ENCODE measurements at places on chromosomes 2 and 18.

DNA sequence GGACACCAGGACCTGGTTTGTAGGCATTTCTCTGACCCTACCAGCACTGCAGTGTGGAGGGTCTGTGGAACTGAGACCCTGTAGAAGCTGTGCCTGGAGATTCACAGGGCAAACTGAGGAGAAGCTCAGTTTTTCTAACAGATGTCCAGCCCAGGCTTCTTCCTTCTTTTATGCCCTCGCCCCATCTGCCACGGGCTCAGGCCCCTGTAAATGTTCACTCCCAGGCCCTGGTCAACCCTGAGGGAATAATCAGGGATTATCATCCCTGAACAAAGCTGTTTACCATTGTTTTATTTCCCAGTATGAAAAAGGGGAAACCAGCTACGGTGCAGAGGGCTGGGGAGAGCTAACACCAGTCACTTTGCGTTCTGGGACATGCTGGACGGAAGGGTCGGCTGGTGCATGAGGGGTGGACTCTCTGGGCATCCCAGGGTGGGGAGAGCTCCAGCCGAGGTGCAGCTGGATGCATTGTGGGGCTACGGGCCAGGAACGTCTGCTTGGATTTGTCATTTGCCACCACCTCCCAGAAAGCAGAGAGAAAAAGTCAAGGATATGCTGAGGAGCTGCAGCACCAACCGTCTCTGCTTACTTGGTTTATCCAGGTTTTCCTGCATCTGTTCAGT lies 183.8 kb downstream of the TFCP2L1 start:
- DNase-seq: no peak

DNA sequence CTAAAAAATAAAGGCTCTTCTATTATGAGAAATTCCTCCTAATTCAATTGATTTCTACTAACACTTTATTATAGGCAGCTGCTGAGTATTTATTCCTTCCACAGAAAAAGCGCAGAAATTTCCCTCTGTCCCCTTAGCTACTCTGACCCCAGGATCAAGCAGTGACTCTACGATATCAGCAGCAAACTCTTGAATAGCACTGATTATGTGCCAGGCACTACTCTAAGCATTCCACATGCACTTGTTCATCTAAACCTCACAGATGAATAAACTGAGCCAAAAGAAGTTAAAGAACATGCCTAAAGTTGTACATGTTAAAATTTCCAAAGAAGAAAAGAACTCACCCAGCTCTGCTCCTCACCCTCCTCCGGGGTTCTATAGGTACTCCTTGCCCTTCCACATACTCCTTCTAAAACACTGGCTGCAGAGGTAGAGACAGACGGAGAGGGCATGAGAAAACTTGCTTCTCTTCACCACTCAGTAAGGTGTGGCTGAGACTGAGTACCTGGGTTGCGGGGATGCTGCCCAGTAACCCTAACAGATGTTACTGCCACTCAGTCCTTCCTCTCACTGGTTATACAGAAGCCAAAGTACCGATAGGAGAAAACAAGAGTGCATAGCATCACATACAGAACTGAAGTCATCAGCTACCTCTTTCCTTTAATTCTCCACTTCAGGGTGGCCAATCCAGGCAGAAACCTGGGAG lies 9.9 kb downstream of the C1D start:
- DNase-seq: no peak

DNA sequence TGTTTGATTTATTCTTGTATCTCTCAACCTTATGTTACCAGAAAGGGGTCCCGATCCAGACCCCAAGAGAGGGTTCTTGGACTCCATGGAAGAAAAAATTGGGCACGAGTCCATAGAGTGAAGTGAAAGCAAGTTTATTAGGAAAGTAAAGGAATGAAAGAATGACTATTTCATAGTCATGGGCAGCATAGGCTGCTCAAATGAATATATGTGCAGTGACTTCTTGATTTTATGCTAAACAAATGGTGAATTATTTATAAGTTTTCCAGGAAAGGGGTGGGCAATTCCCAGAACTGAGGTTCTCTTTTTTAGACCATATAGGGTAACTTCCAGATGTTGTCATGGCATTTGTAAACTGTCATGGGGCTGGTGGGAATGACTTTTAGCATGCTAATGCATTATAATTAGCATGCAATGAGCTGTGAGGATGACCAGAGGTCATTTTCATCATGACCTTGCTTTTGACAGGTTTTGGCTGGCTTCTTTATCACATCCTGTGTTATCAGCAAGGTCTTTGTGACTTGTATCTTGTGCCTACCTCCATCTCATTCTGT lies 832.4 kb upstream of the CDH2 start:
- DNase-seq: no peak

GRCh38 chr2:23053601-23054000 lies 331.4 kb upstream of the KLHL29 start:
- no peak for DNase-seq

DNA sequence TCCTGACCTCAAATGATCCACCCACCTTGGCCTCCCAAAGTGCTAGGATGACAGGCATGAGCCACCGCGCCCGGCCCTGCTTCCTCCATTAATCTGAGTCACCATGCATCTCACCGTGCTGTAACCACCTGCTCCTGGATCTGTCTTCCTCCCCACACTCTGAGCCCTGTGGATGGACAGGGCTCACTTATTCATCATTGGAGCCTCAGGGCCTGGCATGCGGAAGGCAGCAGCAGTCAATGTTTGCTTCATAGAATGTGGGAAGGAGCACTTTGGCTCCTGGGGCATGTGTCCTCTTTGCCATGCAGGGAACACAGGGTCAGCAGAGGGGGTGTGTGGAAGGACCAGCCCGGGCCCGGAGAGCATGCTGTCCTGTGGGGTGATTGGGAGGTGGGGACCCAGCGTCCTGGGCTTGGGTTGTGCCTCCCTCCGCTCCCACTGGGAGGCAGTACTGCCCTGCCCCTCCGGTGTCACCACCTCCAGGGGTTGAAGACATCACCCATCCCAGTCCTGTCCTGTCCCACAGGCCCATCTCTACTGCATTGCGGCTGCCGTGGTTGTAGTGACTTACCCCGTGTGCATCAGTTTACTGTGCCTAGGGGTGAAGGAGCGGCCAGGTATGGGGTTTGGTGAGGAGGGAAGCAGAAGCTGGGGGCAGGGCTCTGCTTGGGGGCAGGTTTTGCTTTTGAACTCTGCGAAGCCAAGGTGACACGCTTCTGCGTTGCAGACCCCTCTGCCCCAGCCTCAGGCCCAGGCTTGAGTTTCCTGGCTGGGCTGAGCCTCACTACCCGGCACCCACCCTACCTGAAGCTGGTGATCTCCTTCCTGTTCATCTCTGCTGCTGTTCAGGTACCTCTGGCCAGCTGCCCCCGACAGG lies 11.5 kb downstream of the MFSD2B start:
- DNase-seq: no peak

DNA sequence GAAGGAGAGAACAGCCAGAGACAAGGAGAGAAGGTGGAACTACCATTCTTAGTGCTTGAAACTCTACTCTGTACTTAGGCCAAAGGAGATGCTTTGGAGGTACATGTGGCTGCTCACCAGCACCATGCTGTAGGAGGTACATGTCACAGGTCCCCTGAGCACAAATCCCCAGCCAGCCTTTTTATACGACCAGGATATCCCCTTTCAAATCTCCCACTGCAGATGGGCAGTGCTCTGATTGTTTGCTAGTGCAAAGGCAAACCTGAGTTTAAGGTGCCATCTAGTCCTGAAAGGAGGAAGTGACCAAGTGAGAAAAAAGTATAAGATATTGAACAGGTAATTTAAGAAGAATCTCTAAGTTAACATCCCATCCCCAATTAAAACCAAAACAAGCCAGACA lies 17.1 kb upstream of the TTC21B start:
- no peak for DNase-seq

- no peak for DNase-seq
Measured at GRCh38 chr18:58168221-58168620, 124.2 kb downstream of the NEDD4L start.

- no peak for DNase-seq
Measured at GRCh38 chr18:48975120-48975816, 24.5 kb upstream of the SMAD7 start.

GRCh38 chr2:130374587-130375290 lies 18.9 kb downstream of the PTPN18 start:
- no peak for DNase-seq

- no peak for DNase-seq
Measured at GRCh38 chr2:222671259-222672067, at the start of gene MOGAT1. MOGAT1 (plus strand) TSS chr2:222671658; CDS start chr2:222671786, 128 bp downstream.

DNA sequence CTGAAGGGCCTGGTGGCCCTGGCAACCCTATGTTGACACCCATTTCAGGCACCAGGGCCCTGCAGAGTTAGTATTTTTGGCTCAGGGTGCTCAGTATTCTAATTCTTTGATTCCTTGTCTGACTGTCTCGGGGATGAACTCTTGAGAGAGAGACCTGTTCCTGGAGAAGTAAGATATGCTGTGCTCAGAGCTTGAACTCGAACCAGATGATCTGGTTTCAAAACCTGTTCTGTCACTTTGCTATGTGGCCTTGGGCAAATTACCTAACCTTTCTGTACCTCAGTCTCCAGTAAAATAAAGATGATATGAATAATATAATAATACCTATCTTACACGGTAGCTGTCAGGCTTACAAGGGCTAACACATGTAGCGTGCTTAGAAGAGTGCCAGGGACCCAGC lies 294.2 kb downstream of the DYSF start:
- no peak for DNase-seq

DNA sequence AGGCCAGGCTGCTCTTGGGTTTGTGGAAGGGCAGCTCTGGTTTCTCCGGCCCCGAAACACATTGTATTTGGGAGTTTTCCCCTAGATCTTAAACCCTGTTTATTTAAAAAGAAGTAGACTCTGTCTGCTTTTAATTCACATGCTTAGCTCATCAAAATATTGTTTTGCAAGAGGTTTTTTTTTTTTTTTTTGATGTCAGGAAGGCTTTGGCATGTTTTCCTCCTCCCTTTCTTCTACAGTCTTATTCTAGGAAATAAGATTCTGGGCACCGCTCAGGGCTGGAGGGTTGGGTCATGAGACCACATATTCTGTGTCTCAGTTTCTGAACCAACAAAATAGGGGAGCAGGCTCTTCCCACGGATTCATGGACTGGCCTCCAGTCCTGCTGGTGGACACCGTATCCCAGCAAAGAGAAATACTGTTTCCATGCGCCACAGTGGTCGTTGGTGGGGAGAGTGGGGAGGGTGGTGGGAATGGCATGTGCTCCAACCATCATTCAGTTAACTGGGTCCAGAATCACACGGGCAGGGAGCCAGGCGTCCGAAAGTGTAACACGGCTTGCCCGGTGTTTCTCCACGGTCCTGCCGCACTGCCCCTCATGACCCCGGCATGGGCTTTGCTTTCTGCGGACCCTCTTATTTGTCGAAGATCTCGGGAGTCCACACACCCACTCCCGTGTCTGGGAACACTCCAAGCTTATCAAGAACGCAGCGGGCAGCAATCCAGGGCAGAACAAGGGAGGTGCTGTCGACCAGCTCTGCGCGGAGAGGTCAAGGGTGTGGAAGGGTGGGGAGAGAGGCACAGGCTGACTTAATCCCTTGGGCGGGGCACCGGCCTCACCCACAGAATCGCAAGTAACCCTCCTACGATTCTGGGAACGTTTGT lies 176.7 kb downstream of the GLI2 start:
- no peak for DNase-seq

DNA sequence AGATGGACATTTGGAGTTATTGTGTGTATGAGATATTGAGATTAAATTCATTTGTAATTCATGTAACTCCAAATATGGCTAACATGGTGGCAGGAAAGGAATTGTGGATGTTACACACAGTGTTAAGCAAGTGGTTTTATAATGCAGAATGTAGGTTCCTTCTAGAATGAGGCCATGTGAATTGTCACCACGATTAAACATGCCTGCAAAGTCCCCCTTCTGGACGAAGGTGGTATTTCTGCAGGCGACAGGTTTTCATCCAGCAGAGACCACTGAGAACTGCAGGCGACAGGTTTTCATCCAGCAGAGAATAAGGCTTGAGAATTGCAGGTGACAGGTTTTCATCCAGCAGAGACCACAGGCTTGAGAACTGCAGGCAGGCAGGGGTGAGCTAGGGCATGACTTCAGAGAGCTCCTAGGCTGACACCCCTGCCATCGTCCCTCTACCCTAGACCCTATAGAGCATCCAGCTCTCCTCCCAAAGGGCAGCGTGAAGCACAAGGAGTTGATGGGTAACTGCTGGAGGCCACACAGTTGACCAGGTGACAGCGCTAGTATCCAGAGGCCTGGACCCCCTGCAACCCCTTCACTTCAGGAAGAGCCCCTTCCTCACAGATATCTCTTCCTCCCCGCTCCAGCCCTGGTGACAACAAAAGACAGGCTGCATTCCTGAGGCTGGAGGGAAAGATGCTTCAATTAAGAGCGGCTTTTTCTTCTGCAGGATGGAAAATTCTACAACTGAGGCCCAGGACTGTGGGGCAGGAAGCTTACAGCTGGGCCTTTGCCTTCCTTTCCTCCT lies 175.8 kb downstream of the LOXHD1 start:
- peak; percentile 7 for DNase-seq

- no peak for DNase-seq
Measured at GRCh38 chr2:223123855-223124610, 72.0 kb downstream of the KCNE4 start.

DNA sequence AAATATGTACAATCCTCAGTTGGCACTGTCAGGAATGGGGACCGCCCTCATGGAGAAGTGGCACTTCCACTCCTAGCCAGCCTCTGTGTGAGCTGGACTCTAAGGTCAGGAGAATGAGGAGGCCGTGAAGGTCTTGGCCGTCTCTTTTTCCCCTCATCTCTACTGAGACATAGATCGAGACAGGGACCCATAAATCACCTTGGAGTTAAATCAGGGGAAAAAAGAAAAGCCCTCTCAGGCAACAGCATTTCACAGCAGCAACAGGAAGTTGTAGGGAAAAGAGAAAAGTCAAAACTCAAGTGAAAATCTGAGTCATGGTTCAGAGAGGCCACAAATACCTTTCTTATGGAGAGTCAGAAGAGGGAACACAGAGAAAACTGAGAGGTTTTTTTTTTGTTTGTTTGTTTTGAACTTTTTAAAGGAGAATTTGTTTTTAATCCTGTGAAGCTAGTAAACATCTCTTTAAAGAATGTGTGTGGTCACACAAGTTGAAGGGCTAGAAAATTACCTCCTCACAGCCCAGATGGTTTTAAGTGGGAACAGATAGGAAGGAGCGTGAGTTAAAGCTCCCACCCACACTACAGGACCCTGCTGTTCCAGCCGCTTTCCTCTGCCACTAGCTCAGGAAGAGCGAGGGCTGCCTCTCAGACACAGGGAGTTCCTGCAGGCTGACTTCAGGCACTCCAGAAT lies 30.6 kb upstream of the CYP1B1 start:
- DNase-seq: no peak

- DNase-seq: no peak
Measured at GRCh38 chr2:219570924-219571310, 422 bp downstream of the OBSL1 start.

- DNase-seq: no peak
Measured at GRCh38 chr18:12231040-12231882, 22.9 kb upstream of the CIDEA start.

DNA sequence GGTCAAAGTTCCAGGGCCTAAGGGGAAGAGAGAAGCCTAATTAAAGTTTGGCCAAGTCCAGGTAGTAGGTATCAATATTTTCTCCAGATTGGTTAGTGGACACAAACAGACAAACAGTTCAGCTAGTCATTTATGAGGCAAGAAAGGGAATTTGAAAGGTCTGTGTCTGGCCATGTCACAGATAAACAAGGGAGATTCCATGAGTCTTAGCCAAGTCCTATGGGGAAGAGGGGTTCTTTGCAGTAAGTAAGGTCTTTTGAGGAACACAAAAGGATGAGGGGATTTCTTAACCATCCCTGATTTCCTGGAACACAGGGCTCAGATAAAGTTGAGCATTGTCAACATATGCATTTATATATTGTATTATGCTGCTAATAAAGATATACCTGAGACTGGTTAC lies 310.8 kb downstream of the PLCL1 start:
- DNase-seq: no peak

GRCh38 chr18:39660141-39660540 lies 2094.5 kb upstream of the CELF4 start:
- DNase-seq: no peak

GRCh38 chr2:149586063-149586462 lies 1.5 kb downstream of the MMADHC start:
- no peak for DNase-seq

All from stimulated activated CD8-positive, alpha-beta memory T cell treated with anti-CD3 and anti-CD28 coated beads, Interleukin-7, amount 100 ng/mL, for 1 hour (primary cell).